NCI-H1436 (cell line): ENCODE measurements at places on chromosomes 7 and 10.

DNA sequence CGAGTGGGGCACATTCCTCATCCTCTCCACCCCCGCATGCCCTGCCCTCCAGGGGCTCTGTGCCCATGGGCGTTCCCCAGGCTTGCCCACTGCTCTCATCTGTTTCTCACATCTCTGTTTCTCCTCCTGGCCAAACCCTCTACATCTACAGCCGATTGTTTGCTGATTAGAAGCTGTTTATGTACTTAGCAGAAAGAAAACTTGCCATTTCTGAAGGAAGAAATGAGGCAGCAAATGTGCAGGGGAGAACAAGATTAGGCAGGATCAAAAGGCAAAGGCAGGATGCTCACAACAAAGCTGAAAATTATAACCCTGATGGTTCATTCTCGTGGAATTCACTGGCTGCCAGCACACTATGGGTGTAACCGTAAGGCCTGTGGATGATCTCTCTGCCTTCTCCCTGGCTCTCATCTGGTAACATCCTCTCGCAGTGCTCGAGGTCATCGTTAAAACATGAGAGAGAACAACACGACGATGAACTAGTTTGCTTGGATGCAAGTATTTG is 111.6 kb upstream of the KLF14 start:
- no peak for DNase-seq

DNA sequence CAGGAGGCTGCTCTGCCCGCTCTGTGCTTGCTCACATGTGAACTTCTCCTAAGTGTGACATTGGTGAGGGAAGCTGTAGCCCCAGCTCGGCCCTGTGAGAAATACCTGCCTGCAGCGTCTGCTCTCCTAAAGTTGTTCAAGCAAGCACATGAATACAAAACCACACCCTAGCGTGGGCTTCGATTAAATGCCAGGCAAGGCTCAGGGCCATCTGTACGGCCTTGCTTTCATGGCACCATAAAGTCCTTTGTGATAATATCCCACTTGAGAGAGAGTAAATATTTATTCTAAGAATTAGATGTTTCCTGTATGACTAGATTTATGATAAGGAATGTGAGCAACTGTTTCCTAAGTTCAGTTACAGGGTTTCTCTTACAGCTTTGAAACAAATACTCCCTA is 262.8 kb upstream of the KLF14 start:
- peak; percentile 41 for DNase-seq

DNA sequence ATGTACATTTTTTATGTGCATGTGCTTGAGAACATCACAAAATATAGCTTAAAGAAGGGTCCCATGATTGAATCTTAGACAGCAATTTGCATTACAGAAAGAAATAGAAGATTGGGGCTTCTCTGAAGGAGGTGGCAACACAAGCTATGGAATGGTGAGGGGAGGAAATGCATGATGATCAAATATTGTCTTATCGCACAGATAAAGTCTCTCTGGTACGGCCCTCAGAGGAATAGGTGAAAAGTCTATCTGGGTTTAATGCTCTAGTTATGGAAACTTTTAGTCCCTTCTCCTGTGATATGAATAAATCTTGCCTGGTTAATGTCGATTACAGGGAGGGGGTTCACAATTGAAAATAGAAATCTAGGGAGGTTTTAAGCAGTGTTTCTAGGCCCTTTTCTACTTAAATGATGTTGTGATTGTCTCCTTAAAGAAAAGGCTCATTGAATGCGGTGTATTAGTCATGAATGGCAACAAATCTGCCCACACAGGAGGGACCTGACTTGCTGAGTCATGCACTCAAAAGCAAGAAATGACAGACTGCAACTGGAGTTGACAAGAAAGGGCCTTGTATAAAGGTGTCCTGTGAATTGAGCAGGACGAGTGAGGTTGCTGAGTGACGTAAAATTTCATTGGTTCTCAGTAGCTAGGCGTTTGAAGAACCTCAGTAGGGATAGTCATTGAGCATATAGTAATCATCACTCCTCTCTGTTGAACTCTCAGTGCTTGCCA is 133.4 kb upstream of the CSTF2T start:
- DNase-seq = no peak

DNA sequence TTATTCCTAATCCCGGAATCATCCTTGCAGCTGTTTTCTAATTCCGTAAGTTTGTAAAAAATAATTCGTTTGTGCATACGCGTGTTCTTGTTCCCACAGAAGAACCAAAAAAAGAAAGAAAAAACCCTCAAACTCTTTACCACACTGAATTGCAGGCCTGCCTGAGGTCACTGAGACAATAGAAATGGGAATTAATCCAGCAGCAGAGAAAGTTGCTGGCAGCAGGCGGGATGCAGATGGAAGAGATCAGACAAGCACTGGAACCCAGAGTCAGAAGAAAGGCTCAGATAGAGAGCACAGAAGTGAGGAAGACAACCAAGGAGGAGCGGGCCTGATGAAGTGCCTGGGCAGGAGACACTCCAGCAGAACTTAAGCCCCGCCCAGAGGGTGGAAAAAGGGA is 141.5 kb upstream of the VWC2 start:
- DNase-seq = no peak

DNA sequence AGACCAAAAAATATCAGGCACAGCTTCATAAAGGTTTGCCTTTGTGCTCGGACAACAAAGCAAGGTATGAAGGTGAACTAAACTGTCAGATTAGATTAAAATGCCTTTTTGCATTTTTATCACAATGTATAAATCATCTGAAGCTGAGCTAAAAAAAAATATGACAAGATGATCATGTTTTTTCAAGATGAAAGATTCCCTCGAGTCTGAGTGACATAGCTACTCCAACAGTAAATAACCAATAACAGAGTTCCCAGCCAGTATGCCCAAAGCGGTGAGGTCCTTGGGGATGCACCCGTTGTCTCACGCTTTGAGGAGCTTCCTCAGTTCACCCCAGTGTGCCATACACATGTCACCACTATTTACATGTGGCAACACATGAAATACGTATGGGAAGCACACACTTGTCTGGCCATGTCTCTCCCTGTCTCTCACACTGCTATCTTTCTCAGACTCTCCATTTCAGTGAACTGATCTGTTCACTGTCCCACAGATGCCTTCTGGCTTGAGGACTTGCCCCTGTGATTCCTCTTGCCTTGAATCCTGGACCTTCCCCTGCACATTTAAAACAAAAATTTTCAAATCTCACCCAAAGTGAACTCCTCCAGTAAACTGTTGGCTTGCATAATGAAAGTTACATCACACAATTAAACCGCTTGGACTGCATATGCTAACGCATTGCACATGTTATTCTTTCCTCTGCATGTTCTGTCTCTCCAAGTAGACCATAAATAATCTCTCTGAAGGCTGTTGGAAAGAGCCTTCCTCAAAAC is 2.6 kb upstream of the PIK3CG start:
- DNase-seq = no peak

GRCh38 chr10:109987452-109988211 is 20.2 kb upstream of the ADD3 start:
- DNase-seq = no peak

DNA sequence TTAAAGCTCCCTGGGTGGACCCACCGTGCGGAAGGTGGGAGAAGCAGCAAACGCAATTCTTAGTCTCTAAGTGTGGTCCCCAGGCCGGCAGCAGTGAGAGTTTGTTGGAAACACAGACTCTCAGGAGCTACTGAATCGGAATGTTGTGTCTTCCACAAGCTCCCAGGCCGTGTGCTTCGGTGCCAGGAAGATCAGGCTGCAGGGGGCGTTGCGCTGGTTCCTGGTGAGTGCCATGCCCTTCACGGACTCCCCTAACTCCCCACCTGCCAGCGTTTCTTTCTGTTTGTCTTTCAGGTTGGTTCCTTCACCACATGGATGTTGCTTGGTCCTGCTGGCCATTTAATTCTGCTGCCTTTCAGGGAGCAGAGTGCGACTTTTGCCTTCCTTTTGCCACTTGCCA is 91.2 kb upstream of the PITRM1 start:
- DNase-seq = no peak

GRCh38 chr7:19404912-19405329 is 259.7 kb upstream of the FERD3L start:
- no peak for DNase-seq

- no peak for DNase-seq
Observed at GRCh38 chr10:129602938-129603535, 136.0 kb downstream of the MGMT start.

GRCh38 chr7:106679153-106679931 is 18.4 kb upstream of the CCDC71L start:
- no peak for DNase-seq

- no peak for DNase-seq
Observed at GRCh38 chr7:121012919-121013318, 24.4 kb downstream of the CPED1 start.

DNA sequence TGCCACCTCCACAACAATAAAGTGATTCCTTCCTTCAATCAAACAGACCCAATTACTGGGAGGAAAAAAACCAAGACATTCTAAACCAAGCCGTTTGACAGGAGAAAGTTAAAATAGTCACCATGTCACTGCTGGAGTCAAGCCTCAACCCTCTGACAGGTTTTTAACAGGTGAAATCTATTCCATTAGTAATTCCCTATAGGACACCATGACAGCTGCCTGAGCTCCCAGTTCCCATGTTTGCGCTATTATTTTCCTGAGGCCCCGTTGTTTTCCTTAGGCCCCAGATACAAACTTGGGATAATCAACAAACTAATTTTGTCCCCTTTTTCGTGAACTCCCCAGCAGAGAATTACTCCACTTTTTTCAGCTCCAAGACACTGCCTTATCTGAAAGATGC is 113.9 kb downstream of the ARL5B start:
- DNase-seq = no peak
